Activated CD4-positive, CD25-positive, alpha-beta regulatory T cell treated with anti-CD3 and anti-CD28 coated beads, Interleukin-2, amount 50 U/mL, for 24 hours (primary cell): ENCODE measurements at places on chromosomes 12 and 14.

DNA sequence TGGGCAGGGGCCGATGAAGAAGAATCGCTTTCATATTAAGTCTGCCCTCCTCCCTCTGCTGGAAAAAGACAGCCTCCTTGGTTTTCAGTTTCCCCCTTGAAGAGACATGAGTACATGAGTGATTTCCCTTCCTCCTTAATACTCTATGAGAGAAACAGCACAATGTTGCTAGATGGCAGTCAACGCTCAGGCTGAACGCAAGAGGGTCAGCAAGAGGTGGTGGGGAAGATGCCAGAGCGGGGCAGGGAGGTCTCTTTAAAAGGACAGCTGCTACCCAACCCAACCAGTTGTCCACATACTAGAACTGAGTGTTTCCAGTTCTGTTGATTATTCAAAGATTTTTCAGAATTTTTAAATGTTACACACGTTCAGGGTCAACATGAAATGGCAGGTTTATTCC is 22.8 kb downstream of the CRACR2A start:
- ATAC-seq, result no peak

- ATAC-seq, result no peak
Observed at GRCh38 chr12:94103986-94104385, 44.4 kb upstream of the PLXNC1 start.

DNA sequence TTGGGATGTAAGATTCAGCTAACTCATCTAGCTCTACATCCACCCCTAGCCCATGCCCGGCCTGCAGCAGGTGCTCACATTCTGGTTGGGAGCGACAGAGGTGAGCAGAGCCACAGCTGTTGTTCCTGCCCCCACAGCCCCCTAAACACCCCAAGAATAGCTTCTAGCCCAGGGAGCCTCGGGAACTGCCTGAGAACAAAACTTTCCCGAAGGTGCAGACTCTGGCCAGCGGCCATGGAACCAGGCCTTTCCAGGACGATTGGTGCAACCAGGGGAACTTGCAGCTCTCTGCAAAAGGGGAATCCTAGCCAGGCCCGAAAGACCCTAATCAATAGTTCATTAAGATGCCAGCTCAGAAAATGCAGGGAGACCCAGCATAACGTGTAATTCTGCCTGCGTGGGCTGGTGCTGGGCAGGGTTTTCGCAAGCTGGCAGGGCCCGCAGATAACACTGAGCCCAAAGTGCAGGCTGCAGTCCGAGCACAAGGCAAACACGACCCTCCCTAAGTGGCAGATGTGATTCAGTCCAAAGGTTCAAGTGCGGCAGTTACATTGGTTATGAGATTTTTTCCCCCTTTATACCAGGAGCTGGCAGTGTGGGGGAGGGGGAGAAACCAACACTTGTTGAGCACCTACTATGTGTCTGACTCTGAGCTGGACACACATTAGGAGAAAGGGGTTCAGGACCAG is 122.5 kb upstream of the MAP1LC3B2 start:
- no peak for ATAC-seq

DNA sequence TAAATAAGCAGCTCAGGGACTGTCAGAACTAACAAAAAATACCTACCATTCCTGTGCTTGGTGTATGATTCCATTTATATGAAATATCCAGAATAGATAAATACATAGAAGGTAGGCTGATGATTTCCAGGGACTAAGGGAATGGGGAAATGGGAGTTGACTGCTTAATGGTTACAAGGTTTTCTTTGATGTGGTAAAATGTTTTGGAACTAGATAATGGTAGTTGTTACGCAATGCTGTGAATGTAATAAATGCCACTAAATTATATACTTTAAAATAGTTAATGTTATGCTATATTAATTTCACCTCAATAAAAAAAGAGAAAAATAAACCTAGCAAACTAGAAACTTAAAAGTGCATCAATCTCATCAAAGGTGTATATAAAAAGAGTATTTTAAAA is 41.1 kb downstream of the CEP83 start:
- no peak for ATAC-seq

GRCh38 chr14:105411017-105411941 is 8.3 kb upstream of the MTA1 start:
- peak; percentile 31 for ATAC-seq

- ATAC-seq, result no peak
Observed at GRCh38 chr12:116803013-116803736, 65.1 kb downstream of the RNFT2 start.

GRCh38 chr12:75478116-75478794 is 2.3 kb upstream of the GLIPR1 start:
- ATAC-seq, result peak; percentile 35

GRCh38 chr14:74348241-74348734 is at the start of gene VRTN:
VRTN (plus strand) TSS chr14:74348471; CDS start chr14:74356784, 8,313 bp downstream.
- no peak for ATAC-seq

DNA sequence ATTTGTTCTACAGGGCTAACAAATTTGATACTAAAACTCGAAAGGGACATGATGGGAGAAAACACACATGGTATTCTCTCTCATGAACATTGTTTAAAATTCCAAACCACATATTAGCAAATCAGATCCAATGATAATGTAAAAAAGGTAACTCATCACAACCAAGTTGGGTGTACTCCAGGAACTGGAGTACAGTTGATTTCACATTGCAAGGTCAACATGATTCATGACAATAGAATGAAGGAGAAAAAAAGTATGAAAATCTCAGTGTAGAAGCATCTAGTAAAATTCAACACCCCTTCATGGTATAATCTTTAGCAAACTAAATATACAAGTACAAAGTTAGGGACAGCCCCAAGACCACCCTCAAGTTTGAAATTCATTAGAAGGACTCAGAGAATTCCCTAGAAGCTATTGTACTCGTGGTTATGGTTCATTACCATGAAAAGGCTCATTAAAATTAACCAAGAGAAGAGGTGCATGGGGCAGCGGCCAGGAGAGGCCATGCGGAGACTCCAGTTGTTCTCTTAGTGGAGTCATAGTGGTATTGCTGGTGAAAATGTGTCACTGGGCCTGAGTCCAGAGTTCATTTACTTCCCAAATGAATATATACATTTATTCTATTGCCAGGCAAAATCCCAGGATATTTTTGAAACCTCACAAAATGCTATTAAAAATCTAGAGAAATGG is 3.1 kb upstream of the CDCA4 start:
- ATAC-seq, result no peak

DNA sequence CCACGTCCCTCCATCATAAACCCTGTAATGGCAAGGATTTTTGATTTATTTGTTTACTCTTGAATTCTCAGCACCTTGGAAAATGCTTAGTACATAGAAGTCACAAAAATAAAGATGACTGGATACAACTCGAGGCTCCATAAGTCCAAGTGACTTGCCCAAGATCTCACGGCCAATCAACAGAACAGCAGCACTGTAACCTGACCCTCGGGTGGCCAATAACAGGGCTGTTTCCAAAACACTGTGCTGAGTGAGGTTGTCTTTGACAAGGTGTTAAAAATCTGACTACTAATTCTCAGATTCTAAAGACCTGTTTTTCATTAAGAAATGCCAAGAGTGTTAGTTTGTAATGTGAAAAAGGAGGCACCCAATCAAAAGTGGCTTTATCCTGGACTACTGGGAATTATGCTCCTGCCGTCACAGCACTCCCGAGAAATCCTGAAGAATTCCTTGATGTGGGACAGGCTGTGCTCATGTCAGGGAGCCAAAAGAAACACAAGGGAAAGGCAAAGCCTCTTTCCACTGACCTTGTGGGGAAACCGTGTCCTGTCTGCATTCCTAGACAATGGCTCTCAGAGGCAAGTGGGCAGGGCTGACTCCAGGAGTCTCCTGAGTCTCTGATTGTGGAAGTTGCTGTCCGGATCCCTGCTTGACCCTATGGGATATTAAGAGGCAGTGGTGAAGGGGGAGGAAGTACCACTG is 204.7 kb upstream of the PELI2 start:
- no peak for ATAC-seq

GRCh38 chr14:95261616-95262510 is 57.8 kb downstream of the CLMN start:
- ATAC-seq, result no peak

- no peak for ATAC-seq
Observed at GRCh38 chr14:66045572-66046021, 440.6 kb upstream of the CCDC196 start.

- no peak for ATAC-seq
Observed at GRCh38 chr14:78836777-78837176, 666.6 kb downstream of the NRXN3 start.

DNA sequence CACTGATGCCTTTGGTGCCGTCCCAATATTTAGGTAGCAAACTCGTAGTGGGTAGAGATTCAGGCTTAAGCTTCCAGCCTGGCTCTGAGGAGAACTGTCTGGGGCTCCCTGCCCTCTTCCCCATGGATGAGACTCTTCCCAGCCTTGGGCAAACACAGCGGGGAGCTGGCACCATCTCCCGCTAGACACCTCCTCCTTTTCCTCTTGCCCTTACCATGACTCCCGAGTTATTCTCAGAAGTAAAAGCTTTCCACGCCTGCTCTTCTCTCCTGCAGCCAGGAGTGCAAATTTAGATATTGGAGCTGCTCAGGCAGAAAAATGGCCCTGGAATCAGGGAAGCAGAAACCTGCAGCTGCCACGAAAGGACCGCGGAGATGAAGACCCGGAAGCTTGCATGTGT is 45.6 kb upstream of the RBM19 start:
- ATAC-seq, result no peak

GRCh38 chr12:131033886-131034482 is 80.3 kb downstream of the ADGRD1 start:
- ATAC-seq, result no peak

GRCh38 chr14:96565811-96566210 is 63.6 kb downstream of the PAPOLA start:
- no peak for ATAC-seq

DNA sequence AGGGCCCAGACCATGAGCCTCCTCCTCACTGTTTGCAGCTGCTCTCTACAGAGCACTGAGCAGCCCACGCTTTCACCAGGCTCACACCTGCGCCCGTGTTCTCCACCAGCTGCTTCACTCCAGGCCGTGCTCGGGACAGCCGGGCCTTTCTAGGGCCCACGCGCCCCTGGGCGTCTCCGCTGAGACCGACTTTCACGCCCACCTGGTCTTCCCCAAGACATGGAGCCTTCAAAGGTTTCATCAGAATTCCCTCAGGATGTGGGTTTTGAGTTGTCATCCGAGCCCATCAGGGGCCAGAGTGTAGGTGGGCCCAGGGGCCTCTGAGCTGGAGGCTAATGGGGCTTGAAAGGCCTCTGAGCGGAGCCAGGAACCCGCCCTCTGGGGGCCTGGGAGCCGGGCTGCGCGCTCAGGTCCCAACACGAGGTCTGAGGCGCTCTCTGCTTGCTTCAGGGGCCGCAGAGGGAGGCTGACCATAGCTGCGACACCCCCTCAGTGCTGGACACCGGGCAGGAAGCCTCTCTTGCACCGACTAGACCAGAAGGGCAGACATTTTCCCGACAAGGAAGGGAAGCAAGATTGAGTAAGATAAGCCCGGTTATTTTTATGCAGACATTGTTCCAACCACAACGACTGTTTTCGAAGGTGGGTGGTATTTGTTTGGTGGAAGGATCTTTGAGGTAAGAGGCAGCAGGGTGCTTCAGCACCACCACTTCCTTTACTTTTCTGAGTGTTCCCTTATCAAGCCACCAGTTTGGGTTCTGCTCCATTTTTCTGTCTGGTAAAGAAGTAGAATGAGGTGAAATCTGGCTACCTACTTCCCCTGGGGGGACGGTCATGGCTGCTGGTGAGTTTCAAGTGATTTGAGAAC is 125.0 kb upstream of the FUT8 start:
- peak; percentile 55 for ATAC-seq

DNA sequence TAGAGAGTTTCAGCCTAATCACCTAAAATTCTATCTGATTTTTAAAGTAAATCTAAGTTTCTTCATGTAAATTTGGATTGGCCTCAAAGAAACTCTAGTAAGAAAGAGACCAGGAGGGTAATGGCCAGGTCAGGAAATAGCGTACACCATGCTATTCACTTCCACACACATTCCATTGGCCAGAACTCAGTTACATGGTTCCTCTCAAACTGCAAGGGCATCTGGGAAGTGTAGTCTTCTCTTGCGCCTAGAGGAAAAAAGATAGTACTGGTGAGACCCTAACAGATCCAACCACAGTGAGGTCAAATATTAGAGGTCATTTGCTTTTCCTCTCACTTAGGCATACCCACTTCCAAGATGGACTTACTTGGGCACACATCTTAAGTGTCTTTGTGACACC is 39.1 kb downstream of the MBIP start:
- no peak for ATAC-seq

- no peak for ATAC-seq
Observed at GRCh38 chr12:111218499-111218898, 150.4 kb downstream of the PHETA1 start.

DNA sequence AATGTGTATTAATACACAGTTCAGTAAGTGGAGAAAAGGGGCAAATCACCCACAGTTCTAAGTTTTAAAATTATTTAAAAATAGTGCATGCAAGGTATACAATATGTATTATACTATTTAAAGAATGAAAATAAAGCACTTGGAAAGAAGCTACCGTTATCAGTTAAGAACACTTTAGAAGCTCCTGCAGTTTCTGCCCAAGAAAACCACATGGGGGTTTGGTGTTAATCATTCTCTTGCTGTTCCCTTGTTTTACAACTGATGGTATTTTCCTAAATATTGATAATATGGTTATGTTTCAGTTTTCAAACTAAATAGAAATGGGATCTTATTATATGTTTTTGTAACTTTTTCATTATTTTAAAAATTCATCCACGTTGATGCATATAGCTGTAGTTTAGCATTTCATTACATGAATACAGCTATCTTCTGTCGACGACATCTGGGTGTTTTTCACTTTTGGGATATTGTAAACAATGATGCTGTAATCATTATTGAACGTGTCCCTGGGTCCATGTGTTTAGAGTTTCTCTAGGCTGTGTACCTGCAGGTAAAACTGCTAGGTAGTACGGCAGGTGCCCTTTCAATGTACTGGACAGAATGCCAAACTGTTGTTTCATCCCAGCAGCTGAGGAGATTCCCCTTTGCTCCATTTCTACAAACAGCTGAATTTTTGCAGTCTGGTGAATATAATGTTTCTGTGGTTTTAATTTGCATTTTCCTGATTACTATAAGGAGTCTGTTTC is 64.1 kb downstream of the APPL2 start:
- ATAC-seq, result no peak

- ATAC-seq, result no peak
Observed at GRCh38 chr14:31090883-31091764, 64.9 kb upstream of the STRN3 start.

DNA sequence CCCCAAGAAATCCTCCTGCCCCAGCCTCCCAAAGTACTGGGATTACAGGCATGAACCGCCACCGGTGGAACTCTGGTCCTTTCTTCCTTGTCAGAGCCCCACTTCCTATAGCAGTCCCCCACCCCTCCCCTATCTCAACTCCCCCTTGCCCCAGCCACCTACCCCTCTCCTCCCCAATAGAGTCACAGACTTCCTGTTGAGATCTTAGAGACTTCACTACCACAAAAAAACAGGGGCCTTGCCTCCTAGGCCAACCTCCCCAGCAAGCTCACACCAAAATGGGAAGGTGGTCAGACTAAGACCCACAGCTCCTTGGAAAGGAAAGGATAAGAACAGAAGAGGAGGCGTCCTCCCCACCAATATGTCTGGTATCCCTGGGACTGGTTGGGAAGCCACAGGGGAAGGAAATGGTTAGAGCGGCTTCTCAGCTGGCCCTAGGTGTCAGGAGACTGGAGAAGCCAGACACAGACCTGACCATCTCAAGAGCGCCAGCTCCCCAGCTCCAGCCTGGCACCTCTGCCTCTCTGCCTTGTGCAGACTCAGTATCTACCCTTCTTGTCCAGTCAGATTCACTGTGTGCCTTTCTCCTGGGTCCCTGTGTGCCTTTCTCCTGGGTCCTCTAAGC is 8.5 kb downstream of the ITGB7 start:
- ATAC-seq, result peak; percentile 16
